Pulmonary artery endothelial cell (primary cell): ENCODE measurements at places on chromosomes 5 and 9. TPM values are rescaled to one million over a fixed set of nuclear protein-coding genes. Genes with fewer than 3 reads are reported as not detected.

GRCh38 chr9:134385915-134386314, 59.7 kb downstream of the RXRA start:
- no peak for DNase-seq

- no peak for DNase-seq
Observed at GRCh38 chr9:128375865-128376264, 4.7 kb downstream of the URM1 start.

BTNL8 gene
- not detected in 2 replicates for total RNA-seq

DNA sequence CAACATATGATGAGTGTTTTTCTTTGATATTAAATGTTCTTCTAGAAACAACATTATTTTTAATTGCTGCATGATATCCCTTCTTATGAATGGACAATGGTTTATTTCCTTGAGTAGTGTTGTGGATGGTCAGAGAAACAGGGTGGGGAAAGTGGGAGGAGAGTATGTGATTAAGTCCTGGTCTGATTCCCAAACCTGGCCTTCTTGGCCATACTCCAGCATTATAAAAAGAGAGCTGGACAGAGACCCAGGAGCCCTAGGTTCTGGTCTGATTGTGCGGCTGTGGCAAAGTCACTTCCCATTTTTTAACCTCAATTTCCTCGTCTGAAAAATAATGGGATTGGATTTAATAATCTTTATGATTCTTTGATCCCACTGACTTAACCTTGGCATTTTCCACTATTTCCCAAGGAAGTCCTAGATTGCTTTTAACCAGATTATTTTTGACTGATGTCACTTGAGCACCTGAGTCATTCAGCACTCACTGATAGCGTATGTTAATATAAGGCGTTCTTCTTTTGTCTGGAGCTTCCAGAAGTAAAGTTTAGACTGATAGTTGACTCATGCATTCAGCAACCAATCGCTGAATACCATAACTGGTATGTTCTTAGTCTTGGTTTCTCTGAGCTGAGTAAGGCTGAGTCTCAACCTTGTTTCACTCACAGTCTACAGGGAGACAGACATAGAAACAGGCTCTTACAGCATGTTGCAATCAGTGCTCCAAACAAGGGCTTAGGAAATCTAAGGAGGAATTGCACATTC, 26.2 kb downstream of the OSMR start:
- DNase-seq, result peak; percentile 70

DNA sequence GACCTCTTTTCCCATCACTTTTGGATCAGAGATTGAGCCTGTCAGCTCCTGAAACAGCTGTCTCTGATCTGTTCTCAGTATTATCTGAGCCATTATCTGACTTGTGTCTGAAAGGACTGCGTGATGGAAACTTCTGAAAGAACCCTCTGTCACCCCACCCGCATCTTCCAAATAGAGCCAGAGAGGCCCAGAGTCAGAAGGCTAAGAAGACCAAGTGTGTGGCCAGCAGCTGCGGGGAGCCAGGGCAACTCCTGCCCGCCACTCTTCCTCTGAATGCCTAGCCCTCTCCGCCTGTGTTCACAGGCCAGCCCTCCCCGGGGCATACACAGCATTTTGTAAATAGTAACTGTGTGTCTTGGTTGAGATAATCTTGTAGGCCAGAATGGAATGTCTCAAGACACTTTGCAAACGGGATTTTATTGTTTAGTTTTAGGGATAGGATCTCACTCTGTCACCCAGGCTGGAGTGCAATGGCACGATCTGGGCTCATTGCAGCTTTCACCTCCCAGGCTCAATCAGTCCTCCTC, 92.7 kb downstream of the AOPEP start:
- DNase-seq, result no peak

- DNase-seq, result no peak
Observed at GRCh38 chr5:53089481-53089991, 20.0 kb downstream of the MOCS2 start.

SH3RF2 gene
- total RNA-seq, result 1.3 and 2.5 TPM in 2 replicates

NSA2 gene
- 82.9 and 97.2 TPM in 2 replicates for total RNA-seq

POLR3G gene
- 10.0 and 11.9 TPM in 2 replicates for total RNA-seq

DNA sequence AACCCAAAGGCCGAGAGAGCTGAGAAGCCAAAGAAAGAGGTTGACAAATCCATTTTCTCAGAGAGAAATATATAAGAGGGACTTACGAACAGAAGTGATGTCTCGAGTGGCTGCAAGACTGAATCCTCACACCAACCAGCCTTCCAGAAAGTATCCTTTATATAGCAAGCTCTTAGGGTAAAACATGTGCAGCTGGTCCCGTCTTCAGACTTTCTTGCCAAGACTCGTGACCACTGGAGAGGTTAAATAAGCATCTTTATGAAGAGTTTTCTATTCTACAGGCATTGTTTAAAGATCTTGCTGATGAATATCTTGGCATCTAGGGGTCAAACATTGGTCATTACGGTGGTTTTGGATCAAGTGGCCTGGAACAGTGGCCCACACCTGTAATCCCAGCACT, 16.9 kb upstream of the SLC22A4 start:
- DNase-seq, result no peak

GRCh38 chr9:127366594-127366993, 30.4 kb upstream of the SLC2A8 start:
- DNase-seq, result no peak

PPP3R2 gene
- total RNA-seq, result not detected in 2 replicates
